Activated T-helper 2 cell treated with anti-CD3 and anti-CD28 coated beads, Interferon-gamma antibody, Interleukin-2, Interleukin-4, amounts not matched to agents 10 μg/mL and 5 μg/mL and 100 μg/mL, durations not matched to agents 14 hours and 24 hours and 36 hours (primary cell): ENCODE measurements at places on chromosomes 7 and 10.

GRCh38 chr7:42469341-42469740 is 232.3 kb upstream of the GLI3 start:
- no peak for DNase-seq

GRCh38 chr10:32489158-32489557 is 43.2 kb downstream of the CCDC7 start:
- DNase-seq = no peak

GRCh38 chr10:124971276-124971675 is 29.4 kb downstream of the ZRANB1 start:
- no peak for DNase-seq

- DNase-seq = no peak
Observed at GRCh38 chr7:3754493-3755341, 453.7 kb downstream of the SDK1 start.

DNA sequence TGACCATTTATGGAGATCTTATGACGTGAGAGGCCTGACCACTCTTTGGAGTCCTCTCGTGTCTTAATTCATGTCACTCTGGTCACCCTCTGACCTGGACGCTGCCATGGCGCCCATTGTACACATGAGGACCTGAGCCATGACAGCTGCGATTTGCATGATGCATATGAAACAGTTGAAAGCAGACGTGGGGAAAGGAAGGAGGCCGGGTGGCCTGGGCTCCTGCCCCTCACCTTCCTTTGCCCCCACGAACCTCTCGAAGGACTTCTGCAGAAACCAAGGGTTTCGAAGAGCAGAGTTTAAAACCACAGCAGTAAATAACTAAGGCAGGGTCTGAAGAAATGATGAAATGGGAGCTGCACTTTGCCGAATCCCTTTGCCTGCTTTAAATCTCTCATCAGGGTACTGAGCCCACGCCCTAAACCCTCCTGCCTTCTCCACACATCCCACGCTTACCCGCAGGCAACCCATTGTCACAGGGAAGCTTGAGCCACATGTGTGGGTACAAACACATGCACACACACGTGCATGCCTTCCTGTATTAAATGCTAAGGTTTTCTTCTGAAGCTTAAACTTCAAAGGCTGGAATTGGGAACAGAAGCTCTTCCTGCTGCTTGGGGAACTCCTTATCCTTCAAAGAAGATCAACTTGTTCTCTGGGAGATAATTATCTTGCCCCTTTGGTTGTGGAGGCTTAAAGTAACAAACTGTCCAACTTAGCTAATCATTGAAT is 11.7 kb upstream of the CALML3 start:
- no peak for DNase-seq

DNA sequence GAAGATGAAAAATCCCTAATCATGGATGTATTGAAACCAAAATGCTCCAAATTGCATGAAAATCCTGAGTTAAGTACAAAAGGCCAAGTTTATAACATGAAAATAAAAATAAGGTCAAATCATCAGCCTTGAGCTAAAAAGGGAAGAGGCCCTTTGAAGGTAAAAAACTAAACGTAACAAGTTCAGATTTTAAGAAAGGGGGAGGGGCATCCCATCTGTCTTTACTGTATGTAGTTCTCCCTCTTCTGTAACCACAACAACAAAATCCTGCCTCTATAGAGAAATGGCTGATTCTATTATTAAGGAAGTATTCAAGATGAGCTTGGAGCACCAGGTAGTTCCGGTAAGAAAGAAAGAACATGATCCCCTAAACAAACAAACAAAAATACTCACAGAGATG is 64.7 kb downstream of the TPK1 start:
- no peak for DNase-seq

DNA sequence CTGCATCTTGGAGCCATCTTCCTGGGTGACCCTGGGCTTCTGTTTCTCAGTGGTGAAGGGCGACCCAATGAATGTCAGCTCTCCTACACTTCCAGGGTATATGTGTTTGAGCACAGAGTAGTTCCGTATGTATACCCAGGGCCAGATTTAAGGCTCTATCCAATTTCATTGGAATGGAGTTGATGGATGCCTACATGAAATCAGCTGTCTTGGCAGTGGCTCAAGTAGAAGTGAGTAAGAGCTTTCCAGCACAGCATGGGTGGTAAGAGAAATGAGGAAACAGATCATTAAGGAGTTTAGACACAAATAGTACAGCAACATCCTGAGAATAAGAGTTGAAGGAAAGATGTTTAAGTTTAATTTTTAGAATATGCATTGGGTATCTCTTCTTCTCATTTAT is 433.0 kb downstream of the PAXIP1 start:
- DNase-seq = no peak

DNA sequence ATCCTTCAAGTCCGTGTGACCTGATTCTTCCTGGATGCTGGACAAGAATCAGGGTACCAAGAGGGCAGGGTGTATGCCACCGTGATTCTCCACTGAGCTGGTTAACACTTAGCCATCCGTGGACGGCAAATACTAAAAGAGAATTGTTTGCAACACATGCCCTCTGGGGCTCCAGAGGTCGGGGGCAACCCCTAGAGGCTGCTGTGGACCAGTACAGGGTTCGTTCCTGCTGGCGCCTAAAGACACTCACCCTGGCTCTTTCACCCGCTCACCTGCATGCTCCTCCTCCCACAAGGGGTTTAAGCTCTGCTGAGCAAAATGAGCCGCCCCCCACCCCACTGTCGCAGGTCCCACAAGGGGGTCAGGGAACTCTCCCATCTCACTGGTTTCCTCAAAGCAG is 148.7 kb upstream of the ITGB1 start:
- no peak for DNase-seq

- no peak for DNase-seq
Observed at GRCh38 chr7:33807779-33808482, 97.4 kb upstream of the BMPER start.
